EH (cell line): ENCODE measurements at places on chromosomes 11 and 22.

- DNase-seq: no peak
Observed at GRCh38 chr11:62857541-62857982, 18.2 kb upstream of the WDR74 start.

GRCh38 chr11:69087133-69087524 is 38.4 kb downstream of the TPCN2 start:
- DNase-seq: no peak

DNA sequence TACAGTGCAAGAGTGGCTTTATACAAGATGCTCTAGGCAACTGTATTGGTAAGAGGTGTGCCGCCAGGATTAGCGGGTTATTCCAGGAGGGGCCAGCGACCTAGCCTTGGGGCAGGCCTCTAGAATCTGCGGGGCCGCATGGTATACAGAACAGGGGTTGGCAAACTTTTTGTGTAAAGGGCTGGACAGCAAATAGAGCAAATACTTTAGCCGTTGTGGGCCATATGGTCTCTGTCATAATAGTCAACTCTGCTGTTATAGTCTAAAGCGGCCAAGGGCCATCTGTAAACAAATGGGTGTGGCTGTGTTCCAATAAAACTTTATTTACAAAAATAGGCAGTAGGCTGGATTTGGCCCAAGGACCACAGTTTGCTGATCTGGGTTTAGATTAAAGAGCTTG is 32.6 kb downstream of the FBLN1 start:
- DNase-seq: no peak

GRCh38 chr22:27715106-27715505 is 86.5 kb downstream of the MN1 start:
- no peak for DNase-seq

GRCh38 chr11:119055901-119056300 is 1.1 kb downstream of the HYOU1 start:
- DNase-seq: peak; percentile 59

DNA sequence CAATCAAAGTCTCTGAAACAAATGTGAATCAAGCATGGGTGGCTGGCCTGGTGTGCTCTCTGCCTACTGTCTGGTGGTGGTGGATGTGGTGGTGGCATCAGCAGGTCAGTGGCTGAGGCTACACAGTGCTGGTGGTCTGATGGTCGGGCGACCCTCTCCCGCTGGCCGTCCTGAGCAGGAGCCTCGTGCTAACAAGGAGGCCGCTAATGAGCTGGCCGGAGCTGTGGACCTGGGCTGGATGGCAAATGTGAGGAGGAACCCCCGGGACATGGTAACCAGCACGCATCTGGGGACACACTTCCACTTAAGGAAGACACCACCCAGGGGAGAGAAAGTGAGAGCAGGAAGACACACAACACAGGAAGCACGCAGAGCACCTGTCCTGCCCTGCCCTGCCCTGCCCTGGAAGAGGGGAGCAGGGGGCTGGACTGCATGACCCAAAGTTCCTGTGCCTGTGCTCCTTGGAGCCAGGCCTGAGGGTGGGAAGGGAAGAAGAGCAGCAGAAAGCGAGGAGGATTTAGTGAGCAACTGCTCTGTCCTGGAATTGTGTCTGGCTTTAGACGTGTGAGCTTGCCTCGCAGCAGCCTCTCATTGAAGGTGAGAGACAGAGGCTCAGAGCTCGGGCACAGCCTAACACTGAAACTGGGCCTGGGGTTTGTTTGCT is 23.7 kb downstream of the SLC37A2 start:
- no peak for DNase-seq

DNA sequence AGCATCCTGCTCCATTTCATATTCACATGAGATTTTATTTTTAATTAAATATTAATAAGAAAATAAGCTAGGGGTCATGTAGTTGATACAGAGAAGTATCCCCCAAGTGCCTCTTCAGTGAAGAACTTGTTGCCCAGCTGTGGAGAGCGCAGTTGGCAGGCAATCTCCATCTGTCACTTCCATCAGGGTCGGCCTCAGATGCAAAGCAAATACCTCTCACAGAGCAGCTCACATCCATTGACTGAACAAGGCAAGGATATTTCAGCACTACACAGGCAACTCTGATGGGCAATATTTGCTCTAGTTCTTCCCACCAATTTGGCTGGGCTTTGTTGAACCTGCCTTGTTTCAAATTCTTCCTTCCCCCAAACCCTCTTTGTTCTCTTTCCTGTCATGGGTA is 129.4 kb downstream of the NOX4 start:
- DNase-seq: no peak

DNA sequence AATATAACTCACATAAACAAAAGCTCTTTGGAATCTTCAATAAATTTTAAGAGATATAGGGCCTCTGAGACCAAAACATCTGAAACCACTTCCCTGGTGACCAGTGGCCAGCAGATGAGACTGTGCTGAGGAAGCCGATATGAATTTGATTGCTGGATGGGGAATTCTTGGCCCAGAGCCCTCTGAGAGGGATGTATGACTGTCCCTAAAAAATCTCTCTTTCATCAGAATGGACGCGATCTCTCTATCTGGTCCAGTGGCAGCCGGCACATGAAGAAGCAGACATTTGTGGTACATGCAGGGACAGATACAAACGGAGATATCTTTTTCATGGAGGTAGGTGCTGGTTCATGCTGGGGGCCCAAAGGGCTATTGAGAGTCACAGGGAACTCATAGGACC is 37.5 kb downstream of the MYBPC3 start:
- peak; percentile 83 for DNase-seq

- DNase-seq: no peak
Observed at GRCh38 chr22:41023299-41023623, 69.1 kb upstream of the EP300 start.

- DNase-seq: peak; percentile 94
Observed at GRCh38 chr22:41565403-41566054, 4.7 kb downstream of the CSDC2 start.

- peak; percentile 12 for DNase-seq
Observed at GRCh38 chr11:93330446-93330984, at the start of gene DEUP1. Gene DEUP1, plus strand, starts transcription at chr11:93330742. Its CDS starts 1,518 bp downstream, at chr11:93332260.
